Daoy (cell line): ENCODE measurements at places on chromosomes 3 and 15. TPM values are rescaled to one million over a fixed set of nuclear protein-coding genes. Genes with fewer than 3 reads are reported as not detected.

Gene C3orf49
- total RNA-seq, result not detected in 2 replicates

Gene GATA2
- 7.5 and 12.2 TPM in 2 replicates for total RNA-seq

Gene NME9
- not detected in 2 replicates for total RNA-seq

Gene LRCH3
- 17.1 and 23.5 TPM in 2 replicates for total RNA-seq

Gene PYGO1
- total RNA-seq, result 3.8 and 9.8 TPM in 2 replicates

Gene SEMA3G
- 0.34 TPM in 1 of 2 replicates, not detected in the other for total RNA-seq

Gene STRIT1
- total RNA-seq, result not detected in 2 replicates

Gene TMEM108
- total RNA-seq, result 0.34 and 1.8 TPM in 2 replicates

Gene ANKDD1A
- total RNA-seq, result 1.5 and 1.8 TPM in 2 replicates

Gene GLDN
- total RNA-seq, result 1.0 TPM in 1 of 2 replicates, not detected in the other

Gene MINDY4B
- not detected in 2 replicates for total RNA-seq

Gene MRPS11
- total RNA-seq, result 19.6 and 24.2 TPM in 2 replicates

Gene LMOD3
- not detected in 2 replicates for total RNA-seq

Gene KNG1
- total RNA-seq, result not detected in 2 replicates

Gene INSYN1
- total RNA-seq, result 0.06 and 0.21 TPM in 2 replicates

Gene KCTD6
- 2.2 and 3.5 TPM in 2 replicates for total RNA-seq

Gene ANKRD34C
- total RNA-seq, result not detected in 2 replicates

Gene PLD1
- total RNA-seq, result 5.7 and 7.8 TPM in 2 replicates
